CD4-positive, alpha-beta T cell (primary cell): ENCODE measurements at places on chromosomes 12 and 14.

DNA sequence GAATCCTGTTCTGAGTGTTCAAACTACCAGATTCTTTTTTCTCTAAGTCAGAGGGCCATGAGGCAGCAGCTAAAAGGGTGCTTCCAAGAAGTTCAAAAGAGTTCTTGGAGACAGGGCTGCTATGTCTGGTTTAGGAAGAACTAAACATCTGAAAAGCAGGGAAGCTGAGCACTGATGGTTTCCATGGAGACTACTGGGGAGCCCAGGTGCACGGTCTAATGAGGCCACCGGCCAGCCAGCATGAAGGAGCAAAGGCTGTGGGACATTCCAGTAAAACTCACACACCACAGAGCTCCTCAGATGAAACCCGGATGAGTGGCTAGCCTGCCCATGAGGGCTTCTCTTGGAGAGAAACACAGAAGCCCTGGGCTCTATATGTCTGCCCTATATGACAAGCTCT, 97.3 kb downstream of the KCNK10 start:
- DNase-seq = no peak

- DNase-seq = no peak
Observed at GRCh38 chr14:35807131-35807961, 1.7 kb downstream of the RALGAPA1 start.

DNA sequence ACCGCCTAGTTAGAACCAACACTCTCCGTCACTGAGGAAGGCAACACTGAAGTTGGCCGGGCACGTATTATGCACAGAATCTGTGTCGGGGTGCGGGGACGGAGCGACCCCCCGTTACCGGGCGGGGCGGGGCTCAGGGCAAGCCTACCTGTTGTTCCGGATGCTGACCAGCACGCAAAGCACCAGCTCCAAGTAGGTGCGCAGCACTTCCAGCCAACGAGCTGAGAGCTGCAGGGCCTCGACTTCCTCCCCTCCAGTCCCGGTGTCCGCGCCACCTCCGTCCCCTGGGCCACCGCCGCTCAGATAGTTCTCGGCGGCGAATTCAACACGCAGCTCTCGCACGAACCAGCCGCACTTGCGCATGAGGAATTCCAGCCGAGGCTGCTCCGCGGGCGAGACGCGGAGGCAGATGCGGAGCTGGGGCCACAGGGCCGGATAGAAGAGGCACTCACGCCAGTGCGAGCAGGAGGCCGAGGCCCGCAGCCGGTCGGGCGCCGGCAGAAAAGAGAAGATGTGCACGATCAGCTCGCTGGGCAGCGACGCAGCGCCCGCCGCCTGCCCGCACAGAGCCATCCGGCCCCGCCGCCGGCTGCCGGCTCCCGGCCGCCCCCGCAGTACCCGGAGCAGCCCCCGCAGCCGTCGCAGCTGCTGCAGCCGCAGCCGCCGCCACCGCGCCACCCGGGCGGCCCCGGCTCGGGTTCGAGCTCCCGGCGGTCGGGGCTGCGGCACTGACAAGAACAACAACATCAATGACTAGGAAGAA, 636 bp downstream of the FBXO33 start:
- peak; percentile 72 for DNase-seq

DNA sequence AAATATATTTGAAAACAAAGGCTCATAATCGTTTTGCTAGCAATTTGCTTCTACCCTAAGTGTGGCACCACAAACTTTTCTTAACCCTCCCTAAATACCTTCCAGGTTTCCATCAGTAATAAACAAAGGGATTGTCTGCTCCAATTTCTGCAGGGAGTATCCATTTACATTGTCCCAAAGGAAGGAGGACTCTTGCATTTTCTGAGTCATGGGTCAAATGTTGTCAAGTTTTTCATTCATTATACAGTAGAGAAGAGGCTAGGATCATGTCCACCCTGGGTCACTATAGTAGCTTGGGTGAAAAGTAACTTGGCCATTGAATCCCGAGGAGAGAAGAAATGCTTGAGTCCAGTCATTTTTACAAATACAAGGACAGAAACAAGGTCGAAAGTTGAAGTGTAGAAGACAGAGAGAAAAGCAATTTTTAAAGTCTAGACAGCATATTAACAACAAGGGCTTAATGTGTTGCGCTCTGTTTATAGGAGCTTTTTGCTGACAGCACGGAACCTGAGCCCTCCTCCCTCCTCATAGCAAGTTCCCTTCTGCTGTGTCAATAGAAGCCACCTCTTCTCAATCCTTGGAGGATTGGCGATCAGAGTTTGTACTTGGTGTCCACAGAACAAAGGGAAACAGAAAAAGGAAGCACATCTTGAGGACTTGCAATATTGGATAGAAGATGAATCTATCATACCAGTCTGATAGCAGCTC, 53.1 kb downstream of the TMEM30B start:
- DNase-seq = no peak

DNA sequence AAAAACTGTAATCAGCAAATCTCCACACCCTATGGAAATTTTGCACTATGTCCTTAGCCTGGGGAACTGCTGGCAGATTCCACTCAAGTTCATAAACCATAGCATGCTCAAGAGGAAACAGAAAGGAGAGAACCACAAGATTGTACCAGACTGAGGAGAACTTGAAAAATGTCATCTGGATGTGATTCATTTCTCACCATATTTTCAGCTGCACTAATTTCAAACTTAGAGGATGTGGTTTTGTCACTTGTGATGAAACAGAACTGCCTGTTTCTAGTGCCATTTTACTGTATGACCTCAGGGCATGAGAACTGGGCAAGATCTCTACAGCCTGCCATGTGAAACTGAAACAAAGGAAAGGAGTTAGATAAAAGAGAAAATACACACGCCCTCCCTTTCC, 1493.1 kb upstream of the FLRT2 start:
- DNase-seq = no peak

DNA sequence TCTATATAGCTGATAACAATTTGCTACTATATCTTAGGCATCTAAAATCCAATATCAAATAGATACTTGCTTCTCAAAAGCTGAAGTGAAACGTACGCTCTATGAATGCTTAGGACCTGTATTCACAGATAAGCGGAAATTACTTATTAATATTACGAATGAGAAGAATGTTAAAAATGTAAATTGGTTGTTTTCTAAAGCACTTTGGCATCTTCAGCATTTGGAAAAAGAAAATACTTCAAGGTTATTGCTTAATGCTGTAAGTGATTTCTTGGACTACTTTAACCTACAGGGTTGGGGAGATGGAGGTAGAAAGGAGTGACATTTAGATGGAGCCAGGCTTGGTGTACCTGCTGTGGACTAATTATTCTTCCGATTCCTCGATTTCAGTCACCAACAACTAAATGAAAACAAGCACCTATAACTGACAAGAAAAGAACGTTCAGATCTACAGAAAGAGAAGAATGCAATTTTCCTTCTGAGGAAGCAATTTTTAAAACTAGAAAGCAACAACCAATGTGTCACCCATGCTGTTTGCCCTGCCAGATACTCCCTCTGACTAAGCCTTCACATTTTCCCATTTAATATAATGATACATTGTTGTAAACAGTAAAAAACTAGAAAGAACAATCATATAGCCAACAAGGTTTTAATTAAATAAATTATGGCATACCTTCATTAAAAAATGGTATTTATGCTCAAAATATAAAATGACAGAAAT, 49.3 kb downstream of the SLC25A21 start:
- no peak for DNase-seq

DNA sequence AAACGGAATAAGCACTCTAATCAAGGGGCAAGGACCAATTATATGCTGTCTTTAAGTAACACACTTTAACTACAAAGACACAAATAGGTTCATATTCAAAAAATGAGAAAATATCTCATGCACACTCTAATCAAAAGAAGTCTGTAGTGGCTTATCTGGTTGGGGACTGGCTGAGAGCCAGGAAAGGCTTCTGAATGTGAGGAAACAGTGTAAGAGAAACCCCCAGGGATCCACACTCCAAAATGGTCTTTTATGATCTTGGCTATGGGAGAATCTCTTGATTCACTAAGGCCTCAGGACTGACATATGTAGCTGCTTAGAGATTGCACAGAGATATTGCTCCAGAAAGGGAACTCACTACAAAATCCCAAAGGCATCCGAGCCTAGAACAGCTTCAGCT, 10.3 kb downstream of the CTSG start:
- no peak for DNase-seq

GRCh38 chr14:92922883-92923743, at the start of gene CHGA:
Gene CHGA (plus strand): TSS chr14:92923150. CDS start chr14:92923360, 210 bp downstream.
- peak; percentile 20 for DNase-seq

GRCh38 chr12:48767047-48767446, 21.8 kb downstream of the ADCY6 start:
- DNase-seq = no peak

DNA sequence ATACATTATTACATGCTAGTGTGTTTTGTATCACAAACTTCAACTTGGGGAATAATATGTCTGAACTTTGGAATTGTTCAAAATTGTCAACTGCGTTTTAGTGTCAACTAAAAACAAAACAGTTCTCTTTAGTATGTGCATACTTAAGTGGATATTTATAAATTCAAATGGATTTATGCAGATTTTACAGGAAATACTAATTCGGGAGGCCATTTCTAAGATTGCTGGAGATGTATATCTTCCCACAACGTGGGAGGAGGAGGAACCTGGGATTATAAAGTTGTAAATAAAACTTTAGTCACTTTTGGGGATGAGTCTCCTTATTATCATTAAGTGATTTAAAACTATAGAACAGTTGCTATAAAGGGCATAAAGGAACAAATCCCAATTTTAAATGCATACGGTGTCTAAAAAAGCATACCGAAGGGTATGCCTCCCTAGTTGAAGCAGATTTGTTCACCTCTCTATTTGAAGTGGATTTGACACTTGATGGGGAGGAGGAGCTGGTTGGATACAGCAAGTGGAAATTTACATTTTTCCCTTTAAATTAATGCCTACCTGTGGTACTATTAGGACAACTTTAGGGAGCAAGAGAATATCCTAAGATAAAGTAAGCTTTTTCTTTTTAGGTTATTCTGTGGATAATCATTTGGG, 2.7 kb downstream of the PDE3A start:
- DNase-seq = no peak

- no peak for DNase-seq
Observed at GRCh38 chr14:73739899-73740617, 25.9 kb upstream of the PNMA1 start.

DNA sequence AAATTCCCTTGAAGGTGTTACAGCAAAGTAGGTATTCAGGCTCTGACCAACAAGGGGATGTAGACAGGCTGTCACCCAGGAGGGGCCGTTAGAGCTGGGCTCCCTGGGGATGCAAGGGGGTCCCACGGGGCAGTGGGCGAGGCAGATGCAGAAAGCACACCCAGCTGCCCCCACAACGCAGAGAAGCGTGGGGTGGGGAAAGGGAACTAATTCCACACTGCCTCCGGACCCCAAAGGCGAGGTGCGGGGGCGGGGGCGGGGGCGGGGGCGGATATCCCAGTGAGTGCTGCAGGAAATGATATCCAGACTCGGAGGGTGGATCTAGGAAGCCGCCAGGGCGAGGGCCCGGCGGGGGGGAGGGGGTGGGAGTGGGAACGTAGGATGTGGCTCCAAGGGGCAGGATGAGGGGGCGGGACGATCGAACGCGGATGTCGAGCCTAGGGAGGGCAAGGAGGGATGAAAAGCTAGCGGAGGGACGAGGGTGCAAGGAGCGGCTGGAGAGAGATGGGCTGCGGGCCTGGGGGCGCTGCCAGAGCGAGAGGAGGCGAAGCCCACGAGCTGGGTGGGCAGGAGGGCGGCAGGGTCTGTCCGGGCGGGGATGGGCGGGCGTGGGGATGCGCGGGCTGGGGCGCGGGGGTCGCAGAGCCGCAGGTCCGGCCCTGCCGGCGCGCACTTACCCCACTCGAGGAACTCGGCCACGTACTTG, 874 bp downstream of the CDC42BPB start:
- DNase-seq = no peak

GRCh38 chr14:52067873-52068614, 815 bp downstream of the NID2 start:
- no peak for DNase-seq

DNA sequence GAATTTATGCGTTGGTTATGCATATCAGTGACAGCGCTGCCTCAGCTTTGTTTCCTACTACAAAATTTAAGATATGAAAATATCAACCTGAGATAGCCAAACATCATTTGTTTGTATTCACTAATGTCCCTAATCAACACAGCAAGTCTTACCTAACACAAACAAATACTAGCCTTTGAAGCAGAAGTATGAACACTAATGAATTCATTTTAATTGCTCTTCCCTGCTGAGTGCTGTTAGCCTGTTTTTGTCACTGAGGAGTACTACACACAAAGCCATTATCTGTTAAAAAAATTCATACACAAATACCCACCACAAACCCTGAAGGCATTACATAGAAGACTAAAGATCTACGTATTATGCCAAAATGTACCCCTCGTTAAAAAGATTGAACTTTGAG, 150.8 kb downstream of the HELB start:
- DNase-seq = no peak

DNA sequence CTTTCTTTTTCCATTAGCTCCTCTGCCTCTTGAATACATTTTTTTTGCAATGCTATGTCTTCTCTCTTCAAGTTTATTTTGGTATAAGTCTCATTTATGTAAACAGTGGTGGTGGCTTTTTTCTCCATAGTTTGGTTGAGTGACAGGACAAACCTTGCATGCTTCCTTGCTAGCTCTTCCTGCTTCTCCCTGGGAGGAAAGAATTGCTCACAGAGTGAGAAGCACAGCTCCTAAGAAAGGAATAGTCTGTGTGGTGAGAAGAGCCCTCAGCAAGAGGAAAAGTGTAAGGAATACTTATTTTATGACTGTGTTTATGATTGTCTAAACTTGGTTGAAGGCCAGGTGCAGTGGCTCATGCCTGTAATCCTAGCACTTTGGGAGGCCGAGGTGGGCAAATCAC, 11.5 kb downstream of the CCDC175 start:
- no peak for DNase-seq
